GM03348 (cell line): ENCODE measurements at places on chromosomes 16 and 17.

DNA sequence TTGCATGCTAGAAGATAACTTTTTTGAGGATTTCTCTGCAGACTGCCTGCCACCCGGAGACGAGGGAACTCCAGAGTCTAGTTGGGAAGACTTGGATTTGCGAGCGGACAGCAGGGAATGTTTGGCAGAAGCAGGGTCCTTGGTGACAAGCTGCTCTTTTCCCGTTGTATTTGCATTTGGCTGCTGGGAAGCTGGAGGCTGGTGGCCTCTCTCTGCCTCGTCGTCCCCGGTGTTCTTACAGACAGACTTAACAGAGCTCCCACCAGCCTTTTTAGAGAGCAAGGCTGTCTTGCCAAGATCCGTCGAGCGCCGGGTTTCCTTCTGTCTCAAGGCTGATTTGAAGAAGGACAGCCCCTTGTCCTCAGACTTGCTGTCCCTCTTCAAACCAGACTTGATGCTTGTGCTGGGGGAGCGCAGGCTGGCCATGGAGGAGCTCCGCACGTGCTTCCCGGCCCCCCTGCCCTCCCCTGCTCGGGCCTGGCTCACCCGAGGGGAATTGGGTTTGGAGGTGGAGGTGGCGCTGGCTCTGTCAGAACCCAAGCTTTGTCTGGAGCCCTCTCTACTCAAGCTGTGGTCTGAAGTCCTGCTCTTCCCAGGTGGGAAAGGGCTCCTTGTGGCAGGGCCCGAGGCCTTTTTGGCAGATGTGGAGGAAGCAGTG is 81.0 kb downstream of the USP31 start:
- no peak for DNase-seq

- DNase-seq: peak; percentile 69
Observed at GRCh38 chr17:42405963-42406495, 17.0 kb downstream of the CAVIN1 start.

- peak; percentile 25 for DNase-seq
Observed at GRCh38 chr17:5785867-5786509, 201.7 kb upstream of the NLRP1 start.

GRCh38 chr16:4556112-4556511 is at the start of gene C16orf96:
TSS of gene C16orf96 (plus strand) at chr16:4556340. CDS start at chr16:4556490, 150 bp downstream.
- peak; percentile 38 for DNase-seq

- DNase-seq: no peak
Observed at GRCh38 chr17:27457360-27457715, 1.1 kb downstream of the KSR1 start.

GRCh38 chr16:24800586-24800985 is 45.2 kb upstream of the SLC5A11 start:
- DNase-seq: no peak
